HS-27A (cell line): ENCODE measurements at places on chromosomes 12 and 14.

- DNase-seq, result peak; percentile 66
Observed at GRCh38 chr12:26195641-26196420, 458 bp downstream of the SSPN start.

DNA sequence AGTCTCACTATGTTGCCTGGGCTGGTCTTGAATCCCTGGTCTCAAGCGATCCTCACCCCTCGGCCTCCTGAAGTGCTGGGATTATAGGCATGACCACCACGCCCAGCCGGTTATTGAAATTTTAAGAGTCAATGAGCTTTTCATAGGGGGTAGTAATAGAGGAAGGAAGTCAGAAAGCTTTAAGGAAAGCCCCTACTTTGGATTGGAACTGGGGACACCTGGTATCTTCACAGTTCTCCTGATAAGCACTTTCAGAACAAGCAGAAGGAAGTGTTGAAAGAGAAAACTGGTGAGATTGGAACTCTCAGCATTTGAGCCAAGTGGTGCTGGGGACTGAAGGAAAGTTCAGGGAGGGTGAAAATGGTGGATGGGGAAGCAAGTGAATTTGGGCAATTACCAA is 5.1 kb downstream of the SLC4A8 start:
- no peak for DNase-seq

GRCh38 chr12:18135086-18135485 is 45.1 kb upstream of the RERGL start:
- no peak for DNase-seq

GRCh38 chr12:46461459-46461858 is 88.9 kb upstream of the SLC38A2 start:
- DNase-seq, result no peak

DNA sequence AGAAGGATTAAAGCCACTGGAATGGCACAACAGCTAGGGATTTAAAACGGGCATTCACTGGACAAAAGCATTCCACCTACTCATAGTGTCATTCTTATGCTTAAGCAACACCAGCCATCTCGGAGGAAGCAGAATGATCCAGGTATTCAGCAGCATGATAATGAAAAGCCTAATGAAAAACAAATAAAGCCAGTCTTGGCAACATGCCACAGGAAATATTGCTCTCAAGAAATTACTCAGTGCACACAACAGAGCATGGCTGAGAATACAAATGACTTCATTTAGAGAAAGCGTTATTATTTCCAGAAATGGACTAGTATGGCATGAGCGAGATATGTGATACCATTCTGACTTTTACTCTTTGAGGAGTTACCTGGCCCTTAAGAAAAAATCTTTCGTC is 442.2 kb downstream of the APAF1 start:
- no peak for DNase-seq

GRCh38 chr12:39012870-39013269 is 107.5 kb upstream of the CPNE8 start:
- no peak for DNase-seq

DNA sequence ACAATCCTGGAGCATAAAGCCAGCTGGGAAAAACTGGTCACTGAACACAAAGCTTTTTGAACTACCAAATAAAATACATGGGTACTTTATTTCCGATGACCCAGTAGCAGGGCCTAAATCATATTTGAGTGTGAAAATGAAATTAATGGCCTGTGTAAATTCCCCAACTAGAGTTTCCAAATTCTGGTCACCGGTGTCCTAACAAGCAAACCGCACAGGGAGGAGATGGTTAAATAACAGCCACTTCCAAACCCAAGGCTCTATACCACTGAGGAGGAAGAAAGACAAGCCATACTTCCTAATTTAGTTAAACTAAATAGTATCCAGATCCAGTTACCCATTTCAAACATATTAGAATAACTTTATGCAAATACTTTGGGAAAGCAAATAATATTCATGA is 40.1 kb upstream of the DUSP6 start:
- no peak for DNase-seq

DNA sequence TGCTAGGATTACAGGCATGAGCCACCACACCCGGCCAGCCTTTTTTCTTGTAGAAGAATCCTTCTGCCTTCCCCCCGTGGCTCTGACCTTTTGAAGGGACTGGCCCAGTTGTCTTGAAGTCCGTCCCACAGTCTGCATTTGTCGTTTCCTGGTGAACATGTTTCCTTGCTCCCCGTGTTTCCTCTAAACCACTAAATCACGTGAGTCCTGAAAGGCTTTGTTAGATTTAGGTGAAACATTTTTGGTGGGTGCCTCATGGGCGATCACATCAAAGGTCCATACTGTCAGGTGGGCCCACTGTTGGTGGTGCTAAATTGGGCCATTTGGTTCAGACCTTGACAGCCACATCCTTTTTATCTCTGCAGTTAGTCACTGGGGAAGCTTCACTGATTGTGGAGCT is 26.3 kb downstream of the MLXIP start:
- no peak for DNase-seq

DNA sequence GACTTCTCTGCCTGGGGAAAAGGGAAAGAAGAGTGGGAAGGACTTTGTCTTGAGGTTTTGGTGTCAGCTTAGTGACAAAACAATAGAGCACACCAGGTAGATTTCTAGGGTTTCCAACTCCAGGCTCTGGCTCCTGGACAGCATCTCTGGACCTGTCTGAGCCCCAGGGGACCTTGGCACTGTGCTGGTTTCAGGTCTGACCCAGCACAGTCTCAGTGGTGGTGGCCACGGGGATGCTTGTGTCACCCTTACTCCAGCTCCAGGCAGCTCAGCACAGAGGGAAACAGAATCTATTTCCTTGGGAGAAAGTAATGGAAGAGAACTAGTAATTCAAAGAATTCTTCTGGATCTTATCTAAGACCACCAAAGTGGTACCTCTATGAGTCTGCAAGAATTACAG is 11.1 kb upstream of the CKAP4 start:
- DNase-seq, result no peak

DNA sequence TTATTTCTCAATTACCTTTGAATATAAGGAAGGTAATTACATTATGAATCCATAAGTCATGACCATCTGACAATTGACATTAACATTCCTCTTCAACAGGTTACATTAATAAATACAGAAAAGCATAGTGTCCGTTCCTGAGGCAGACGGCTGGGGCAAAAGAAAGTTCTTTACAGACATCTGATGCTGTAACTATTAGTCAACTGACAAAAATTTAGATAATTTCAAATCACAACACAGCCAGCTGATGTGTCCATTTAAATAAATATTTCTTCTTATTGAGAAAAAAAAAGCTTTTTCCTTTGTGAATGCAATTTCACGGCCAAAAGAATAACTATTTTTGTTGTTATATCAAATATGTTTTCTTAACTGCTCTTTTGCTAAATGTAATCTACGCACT is 9.2 kb upstream of the PYROXD1 start:
- peak; percentile 54 for DNase-seq

DNA sequence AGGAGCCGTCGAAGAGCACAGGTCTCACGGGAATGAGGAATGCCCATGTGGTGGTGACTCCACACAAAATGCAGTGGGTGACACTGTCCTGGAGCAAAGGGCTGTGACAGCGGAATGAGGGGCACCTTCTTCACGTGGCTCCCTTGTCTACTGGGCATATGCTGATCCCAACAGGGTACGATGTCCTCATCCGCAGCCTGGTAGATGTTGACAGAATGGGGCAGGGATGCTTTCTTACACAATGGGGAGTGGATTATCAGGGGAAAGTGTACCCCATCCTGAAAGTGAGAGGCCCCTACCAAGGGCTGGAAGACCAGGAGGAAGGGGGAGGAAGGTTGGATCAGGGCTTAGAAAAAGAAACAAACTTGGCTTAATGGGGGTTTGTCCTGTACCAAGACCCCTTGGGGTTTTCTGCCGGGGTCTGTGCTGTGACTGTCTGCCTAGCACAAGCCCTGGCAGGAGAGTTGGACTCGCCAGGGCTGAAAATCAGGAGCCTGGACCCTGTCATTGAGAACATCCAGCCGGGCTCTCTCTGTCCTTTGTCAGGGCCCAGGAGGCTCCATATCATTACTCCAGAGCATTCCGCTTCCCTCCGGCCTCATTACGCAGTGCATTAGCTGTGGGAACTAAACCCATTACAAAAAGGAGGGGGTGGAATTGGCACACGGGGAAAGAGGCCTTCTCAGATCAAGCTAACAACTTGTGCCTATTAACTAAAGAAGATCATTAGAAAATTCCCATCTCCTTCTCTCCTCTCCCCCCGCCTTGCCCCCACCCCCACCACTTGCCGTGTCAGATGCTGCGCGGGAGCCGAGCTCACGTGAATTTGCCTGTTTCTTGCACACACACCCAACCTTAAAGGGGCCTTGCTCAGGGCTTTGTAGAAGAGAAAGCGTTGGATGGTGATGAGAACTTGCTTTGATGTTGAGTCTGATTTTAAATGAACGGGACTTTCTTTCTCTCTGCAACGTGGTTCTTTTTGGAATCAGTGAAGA is 171.8 kb upstream of the PARP11 start:
- DNase-seq, result no peak

GRCh38 chr12:52074971-52075724 is 4.4 kb upstream of the SMIM41 start:
- DNase-seq, result no peak

DNA sequence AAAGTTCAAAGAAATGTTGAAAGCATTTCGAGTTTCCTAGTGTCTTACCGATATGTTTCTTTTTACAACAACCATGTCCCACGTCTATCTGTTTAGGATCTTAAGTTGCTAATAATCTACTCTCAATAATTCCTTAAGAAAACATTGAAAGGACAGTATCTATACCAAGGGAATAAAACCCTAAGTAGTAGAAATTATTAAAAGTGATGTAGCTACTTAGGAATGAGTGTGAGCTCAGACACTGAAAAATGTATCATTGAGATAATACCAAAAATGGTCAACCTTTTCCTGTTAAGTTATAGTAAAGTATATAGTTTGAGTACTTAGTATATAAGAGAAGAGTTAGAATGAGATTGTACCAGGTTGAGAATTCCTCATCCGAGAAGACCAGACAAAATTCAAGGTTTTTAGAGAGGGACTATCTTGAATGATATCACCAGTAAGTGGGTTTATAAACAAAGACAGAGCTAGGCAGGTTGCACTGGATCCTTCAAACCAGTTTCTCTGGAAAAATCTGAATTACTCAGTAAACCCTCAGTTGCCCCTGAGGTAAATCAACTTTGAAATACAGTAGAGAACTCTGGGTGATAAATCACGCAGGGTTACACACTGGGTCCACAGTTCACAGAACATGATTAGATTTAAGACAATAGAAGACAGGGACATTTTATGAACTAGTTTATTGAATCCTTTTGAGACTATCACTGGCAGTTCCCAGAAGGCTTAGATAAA is 96.8 kb downstream of the ERGIC2 start:
- DNase-seq, result no peak
